ENCODE measurements at places on chromosomes 7 and 10. TPM values are rescaled to one million over a fixed set of nuclear protein-coding genes. Genes with fewer than 3 reads are reported as not detected.

- DNase-seq: no peak
Observed at GRCh38 chr7:148049068-148049467, 541.5 kb upstream of the C7orf33 start.

DNA sequence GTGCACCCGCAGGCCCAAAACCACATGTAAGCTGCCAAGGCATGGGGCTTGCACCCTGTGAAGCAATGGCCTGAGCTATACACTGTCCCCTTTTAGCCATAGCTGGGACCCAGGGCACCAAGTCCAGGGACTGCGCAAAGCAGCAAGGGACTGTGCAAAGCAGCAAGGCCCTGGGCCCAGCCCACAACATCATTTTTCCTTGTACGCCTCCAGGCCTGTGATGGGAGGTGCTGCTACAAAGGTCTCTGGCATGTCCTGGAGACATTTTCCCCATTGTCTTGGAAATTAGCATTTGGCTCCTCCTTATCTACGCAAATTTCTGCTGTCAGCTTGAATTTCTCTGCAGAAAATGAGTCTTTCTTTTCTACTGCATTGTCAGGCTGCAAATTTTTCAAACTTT, 24.8 kb downstream of the ARHGAP19 start:
- DNase-seq: no peak

- no peak for DNase-seq
Observed at GRCh38 chr7:117652943-117653680, 173.3 kb downstream of the CFTR start.

- no peak for DNase-seq
Observed at GRCh38 chr10:66803174-66803573, 122.7 kb upstream of the LRRTM3 start.

GRCh38 chr7:92697012-92697411, 106.8 kb upstream of the FAM133B start:
- no peak for DNase-seq

DNA sequence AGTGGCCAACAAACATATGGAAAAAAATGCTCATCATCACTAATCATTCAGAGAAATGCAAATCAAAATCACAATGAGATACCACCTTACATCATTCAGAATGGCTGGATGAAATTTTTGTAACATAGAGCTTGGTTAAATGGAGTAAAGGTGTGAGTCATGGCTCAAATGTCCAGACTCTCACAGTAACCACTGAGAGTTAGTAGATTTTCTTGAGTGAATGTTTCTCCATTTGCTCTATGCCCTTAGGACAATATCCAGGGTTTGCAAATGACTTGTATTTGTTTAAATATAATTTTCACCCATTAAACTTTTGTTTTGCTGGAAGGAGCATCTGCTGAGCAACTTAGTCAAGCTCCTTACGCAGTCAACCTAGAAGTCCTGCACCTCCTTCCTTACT, 967.2 kb downstream of the XPNPEP1 start:
- DNase-seq: no peak

- no peak for DNase-seq
Observed at GRCh38 chr7:46603780-46604179, 682.7 kb upstream of the IGFBP3 start.

Gene DNAH11
- total RNA-seq: 0.02 TPM

Gene METTL27
- 1.7 TPM for total RNA-seq

Gene OIT3
- not detected for total RNA-seq

Gene ZNF425
- total RNA-seq: 0.57 TPM

Gene HGF
- total RNA-seq: not detected

Gene GBX1
- not detected for total RNA-seq

Gene BMPER
- total RNA-seq: not detected
